Esophagus squamous epithelium (tissue), 5 donors: ENCODE measurements at places on chromosomes 16 and 17.

GRCh38 chr17:39926588-39927100 is 757 bp downstream of the ORMDL3 start:
- H3K36me3 ChIP-seq: peaks cover 11% of the 10 kb centered on the region
- peak overlapping the region; percentile 86 for H3K4me3 ChIP-seq
- H3K27ac ChIP-seq: peak overlapping the region; percentile 93
- H3K27me3 ChIP-seq: no peaks in the 10 kb centered on the region
- DNase-seq: no peak

GRCh38 chr16:89395150-89396142 is 94.9 kb downstream of the ANKRD11 start:
- H3K36me3 ChIP-seq: no peaks in the 10 kb centered on the region
- H3K4me3 ChIP-seq: no peak overlapping the region
- H3K27ac ChIP-seq: peak overlapping the region; percentile 72
- H3K27me3 ChIP-seq: no peaks in the 10 kb centered on the region
- no peak for DNase-seq

GRCh38 chr17:77594416-77595209 is 363.9 kb upstream of the TNRC6C start:
- H3K4me3 ChIP-seq: no peak overlapping the region
- no peak for DNase-seq
- no peaks in the 10 kb centered on the region for H3K4me1 ChIP-seq

DNA sequence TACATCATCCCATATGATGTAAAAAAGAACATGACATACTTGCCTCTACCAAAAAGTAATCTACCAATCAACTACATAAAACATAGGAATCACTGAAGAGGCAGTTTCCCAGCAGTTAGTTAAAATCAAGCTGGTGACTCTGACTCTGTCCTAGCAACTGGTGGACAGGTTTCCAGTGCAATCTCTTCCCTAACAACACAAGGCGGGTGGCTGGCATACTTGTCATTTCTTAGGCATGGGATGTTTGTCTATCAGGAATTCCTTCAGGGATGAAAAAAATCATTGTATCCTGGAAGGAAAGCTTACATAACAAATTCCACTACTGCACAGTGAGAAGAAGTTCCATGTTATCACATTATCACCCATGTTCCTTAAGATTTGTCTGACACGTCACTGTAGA is 50.9 kb downstream of the HELZ start:
- H3K36me3 ChIP-seq: peaks cover 79% of the 10 kb centered on the region
- no peak overlapping the region for H3K4me3 ChIP-seq
- no peak overlapping the region for H3K27ac ChIP-seq
- no peaks in the 10 kb centered on the region for H3K27me3 ChIP-seq

GRCh38 chr16:78570399-78571141 is 471.1 kb downstream of the WWOX start:
- no peak for DNase-seq
- no peaks in the 10 kb centered on the region for H3K36me3 ChIP-seq
- H3K4me3 ChIP-seq: no peak overlapping the region
- no peak overlapping the region for H3K27ac ChIP-seq
- H3K4me1 ChIP-seq: no peaks in the 10 kb centered on the region
- no peaks in the 10 kb centered on the region for H3K27me3 ChIP-seq

DNA sequence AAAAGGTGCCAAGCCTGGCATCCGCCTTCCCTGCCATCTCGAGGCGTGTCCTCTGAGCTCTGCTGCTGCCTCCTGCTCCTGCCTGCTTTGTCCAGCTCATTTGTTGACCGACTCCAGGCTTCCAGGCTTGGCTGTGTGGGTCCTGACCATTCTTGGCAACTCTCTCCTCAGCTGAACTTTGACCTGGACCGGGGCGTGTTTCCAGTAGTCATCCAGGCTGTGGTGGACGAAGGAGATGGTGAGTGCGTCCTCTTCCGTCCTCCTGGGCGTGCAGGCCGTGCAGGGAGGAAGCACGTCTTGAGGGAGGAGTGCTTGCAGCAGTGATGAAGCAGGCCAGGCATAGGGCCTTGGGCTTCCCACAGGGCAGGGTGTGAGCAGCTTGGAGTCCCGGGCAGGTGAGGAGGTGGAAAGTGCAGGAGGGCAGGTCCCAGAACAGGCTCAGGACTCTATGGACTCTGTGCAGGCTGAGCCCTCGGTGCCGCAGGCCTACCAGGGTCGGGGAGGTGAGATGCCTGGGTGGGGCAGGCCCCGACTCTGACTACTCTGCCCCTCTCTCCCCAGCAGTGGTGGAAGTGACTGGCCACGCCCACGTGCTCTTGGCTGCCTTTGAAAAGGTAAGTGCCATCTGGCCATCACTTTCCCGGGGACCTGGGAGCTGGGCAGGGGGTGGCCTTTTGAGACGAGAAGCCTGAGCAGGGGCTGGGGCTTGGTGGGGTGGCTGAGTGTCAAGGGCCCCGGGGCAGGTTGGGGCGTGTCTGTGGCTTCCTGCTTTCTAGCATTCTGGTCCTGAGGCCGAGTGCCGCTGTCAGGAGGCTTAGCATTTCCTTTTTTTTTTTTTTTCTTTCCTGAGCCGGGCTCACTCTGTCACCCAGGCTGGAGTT is 28.6 kb upstream of the NUDT16L1 start:
- no peak for DNase-seq
- H3K36me3 ChIP-seq: peaks cover 89% of the 10 kb centered on the region
- H3K4me3 ChIP-seq: no peak overlapping the region
- no peaks in the 10 kb centered on the region for H3K27me3 ChIP-seq
- peaks cover 15% of the 10 kb centered on the region for H3K4me1 ChIP-seq
- H3K27ac ChIP-seq: peak overlapping the region; percentile 54

- H3K27ac ChIP-seq: peak overlapping the region; percentile 93
- DNase-seq: no peak
- peak overlapping the region; percentile 58 for H3K4me3 ChIP-seq
- peaks cover 14% of the 10 kb centered on the region for H3K4me1 ChIP-seq
- no peaks in the 10 kb centered on the region for H3K27me3 ChIP-seq
- no peaks in the 10 kb centered on the region for H3K36me3 ChIP-seq
These were observed 979 bp downstream of the ABHD15 start for GRCh38 chr17:29565643-29566472.

DNA sequence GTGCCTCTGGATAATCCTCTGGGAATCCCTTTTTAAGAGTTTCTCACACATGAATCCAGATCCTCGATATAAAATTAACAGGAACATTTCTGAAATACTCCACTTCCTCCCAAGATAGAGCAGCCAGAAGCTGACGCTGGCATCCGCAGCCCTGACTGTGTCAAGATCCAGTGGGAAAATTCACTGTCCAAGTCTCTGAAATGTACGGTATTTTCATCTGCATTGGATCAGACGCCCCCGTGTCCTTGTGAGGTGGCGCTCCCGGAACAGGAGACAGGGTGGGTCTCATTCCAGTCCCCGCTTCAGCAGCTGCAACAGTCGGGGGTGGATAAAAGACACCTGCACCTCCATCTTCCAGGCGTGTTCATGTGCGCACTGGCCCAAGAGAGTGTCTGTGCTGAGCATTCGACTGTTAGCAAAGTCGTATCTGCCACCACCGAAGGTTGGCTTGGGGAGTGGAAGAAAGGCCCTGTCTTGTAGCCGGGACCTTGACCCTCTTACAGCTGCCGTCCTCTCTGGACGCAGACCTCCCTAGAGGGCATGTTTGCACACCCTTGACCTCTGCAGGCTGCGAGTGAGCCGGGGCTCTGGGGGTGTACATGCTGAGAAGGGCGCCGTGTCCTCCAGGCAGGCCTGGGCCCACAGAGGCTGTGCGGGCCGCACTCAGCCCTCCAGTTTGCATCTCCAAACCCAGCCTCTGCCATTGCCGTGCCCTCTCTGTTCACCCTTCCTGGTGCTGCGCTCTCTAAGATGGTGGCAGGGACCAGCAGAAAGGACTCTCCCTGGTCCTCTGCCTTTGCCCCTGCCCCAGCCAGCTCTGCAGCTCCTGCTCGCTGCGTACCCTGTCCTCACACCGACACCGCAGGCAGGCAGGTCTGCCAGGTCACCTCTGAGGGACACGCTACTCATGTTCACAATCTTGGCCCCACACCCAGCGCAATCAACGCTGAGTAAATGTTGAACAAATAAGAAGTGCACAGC is 72.0 kb upstream of the CHMP6 start:
- H3K27ac ChIP-seq: no peak overlapping the region
- no peaks in the 10 kb centered on the region for H3K27me3 ChIP-seq
- no peak for DNase-seq
- peaks cover 88% of the 10 kb centered on the region for H3K36me3 ChIP-seq
- peaks cover 13% of the 10 kb centered on the region for H3K4me1 ChIP-seq

DNA sequence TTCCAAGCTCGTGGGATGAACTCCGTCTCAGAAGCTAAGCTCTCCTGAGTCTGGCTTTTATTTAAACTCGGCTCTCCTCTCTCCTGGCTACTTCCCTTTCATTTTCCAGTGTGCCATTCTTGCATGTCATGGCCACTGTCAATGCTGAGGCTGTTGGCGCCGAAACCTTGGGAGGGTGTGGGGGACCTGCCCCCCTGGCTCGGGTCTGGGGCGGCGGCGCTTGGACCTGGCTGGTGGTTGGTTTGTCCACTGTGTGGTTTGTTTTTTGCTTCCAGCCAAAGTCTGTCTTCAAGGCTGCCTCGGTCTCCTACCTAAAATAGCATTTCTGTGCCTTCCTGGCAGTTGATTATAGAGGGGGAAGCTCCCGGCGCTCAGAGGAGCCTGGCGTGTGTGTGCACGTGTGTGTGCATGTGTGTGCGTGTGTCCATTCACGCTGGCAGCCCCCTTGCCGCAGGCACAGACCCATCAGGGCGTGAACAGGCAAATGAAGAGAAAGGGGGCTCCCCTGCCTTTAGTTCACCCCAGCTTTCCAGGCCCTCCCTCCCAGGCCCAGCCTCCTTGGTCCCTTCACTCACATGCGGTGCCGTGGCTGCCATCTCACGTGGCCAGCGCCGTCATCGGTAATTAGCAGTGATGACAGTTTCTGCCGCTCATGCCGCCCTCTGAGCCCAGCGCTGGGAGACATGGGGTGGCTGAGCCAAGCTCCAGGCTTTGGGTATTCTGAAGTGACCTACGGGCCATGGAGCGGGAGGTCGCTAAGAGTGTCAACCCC is 179.9 kb downstream of the SEC14L1 start:
- peaks cover 91% of the 10 kb centered on the region for H3K4me1 ChIP-seq
- H3K4me3 ChIP-seq: peak overlapping the region; percentile 51
- no peak for DNase-seq
- H3K27ac ChIP-seq: peak overlapping the region; percentile 97

DNA sequence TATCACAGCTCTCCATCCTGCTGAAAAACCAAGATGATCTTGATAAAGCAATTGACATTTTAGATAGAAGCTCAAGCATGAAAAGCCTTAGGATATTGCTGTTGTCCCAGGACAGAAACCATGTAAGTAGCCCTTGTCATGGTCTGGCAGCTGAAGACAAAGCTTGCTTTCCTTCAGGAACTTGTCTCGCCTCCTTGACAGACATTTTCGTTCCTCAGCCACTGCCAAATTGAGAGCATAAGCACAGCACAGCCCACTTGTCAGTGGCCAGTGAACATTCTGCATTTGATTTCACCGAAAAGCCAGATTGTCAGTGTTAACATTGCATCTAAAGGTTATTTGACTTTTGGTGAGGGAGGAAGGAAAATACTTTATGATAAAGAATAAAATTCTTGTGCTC is 35.6 kb downstream of the MAP3K3 start:
- H3K4me1 ChIP-seq: peaks cover 3% of the 10 kb centered on the region
- no peak for DNase-seq
- no peak overlapping the region for H3K4me3 ChIP-seq
- H3K36me3 ChIP-seq: peaks cover 17% of the 10 kb centered on the region
- H3K27ac ChIP-seq: no peak overlapping the region
- no peaks in the 10 kb centered on the region for H3K27me3 ChIP-seq

- H3K27ac ChIP-seq: no peak overlapping the region
- no peaks in the 10 kb centered on the region for H3K27me3 ChIP-seq
- peaks cover 18% of the 10 kb centered on the region for H3K4me1 ChIP-seq
- H3K4me3 ChIP-seq: no peak overlapping the region
- no peak for DNase-seq
These were observed 100.3 kb downstream of the ADCY9 start for GRCh38 chr16:4016005-4016352.

- no peak overlapping the region for H3K27ac ChIP-seq
- no peaks in the 10 kb centered on the region for H3K36me3 ChIP-seq
- no peaks in the 10 kb centered on the region for H3K27me3 ChIP-seq
- H3K4me3 ChIP-seq: no peak overlapping the region
- H3K4me1 ChIP-seq: no peaks in the 10 kb centered on the region
These were observed 24.0 kb downstream of the ZNF750 start for GRCh38 chr17:82815790-82816305.

DNA sequence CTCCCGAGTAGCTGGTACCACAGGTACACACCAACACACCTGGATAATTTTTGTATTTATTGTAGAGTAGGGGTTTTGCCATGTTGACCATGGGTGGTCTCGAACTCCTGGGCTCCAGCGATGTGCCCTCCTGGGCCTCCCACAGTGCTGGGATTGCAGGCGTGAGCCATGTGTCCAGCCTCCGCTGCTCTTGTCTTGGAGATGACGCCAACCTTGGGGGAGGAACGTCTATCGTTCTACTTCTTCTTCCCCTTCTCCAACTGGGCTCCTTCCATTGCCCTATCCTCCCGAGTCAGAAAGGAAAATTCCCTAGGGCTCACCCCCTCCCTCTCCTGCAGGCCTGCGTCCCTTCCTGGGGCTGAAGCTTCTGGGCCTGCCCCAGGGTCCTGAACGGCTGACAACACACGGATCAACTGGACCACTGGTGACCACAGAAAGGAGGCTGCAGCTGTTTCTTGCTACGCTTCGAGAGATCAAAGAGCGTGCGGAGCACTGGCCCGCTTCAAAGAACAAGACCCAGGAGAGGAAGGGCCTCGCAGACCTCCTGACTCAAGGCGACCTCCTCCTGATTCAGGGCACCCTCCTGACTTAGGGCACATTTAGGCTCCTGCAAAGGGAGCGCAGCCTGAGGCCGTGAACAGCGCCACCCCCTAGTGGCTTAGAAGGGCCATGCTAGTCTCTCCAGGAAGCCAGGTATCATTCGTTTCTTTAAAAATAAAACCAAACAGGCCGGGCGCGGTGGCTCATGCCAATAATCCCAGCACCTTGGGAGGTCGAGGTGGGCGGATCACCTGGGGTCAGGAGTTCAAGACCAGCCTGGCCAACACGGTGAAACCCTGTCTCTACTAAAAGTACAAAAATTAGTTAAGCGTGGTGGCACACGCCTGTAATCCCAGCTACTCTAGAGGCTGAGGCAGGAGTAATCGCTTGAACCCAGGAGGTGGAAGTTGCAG is 48.5 kb upstream of the HELZ start:
- no peak overlapping the region for H3K4me3 ChIP-seq
- no peak overlapping the region for H3K27ac ChIP-seq
- H3K36me3 ChIP-seq: no peaks in the 10 kb centered on the region
- no peaks in the 10 kb centered on the region for H3K4me1 ChIP-seq
- no peak for DNase-seq

GRCh38 chr17:4233668-4234258 is 30.0 kb downstream of the ANKFY1 start:
- no peak overlapping the region for H3K4me3 ChIP-seq
- peak overlapping the region; percentile 87 for H3K27ac ChIP-seq

GRCh38 chr16:23629516-23629915 is 11.6 kb downstream of the PALB2 start:
- H3K4me1 ChIP-seq: peaks cover 27% of the 10 kb centered on the region
- peak overlapping the region; percentile 68 for H3K27ac ChIP-seq
- H3K36me3 ChIP-seq: no peaks in the 10 kb centered on the region
- DNase-seq: no peak
- no peaks in the 10 kb centered on the region for H3K27me3 ChIP-seq
- H3K4me3 ChIP-seq: no peak overlapping the region

- H3K36me3 ChIP-seq: no peaks in the 10 kb centered on the region
- no peak overlapping the region for H3K4me3 ChIP-seq
- DNase-seq: no peak
- H3K27me3 ChIP-seq: no peaks in the 10 kb centered on the region
- H3K27ac ChIP-seq: no peak overlapping the region
These were observed 211.2 kb downstream of the RPTOR start for GRCh38 chr17:80755650-80756405.
